Activated CD4-positive, alpha-beta T cell treated with anti-CD3 and anti-CD28 coated beads for 48 hours (primary cell): ENCODE measurements at places on chromosomes 11 and 22.

DNA sequence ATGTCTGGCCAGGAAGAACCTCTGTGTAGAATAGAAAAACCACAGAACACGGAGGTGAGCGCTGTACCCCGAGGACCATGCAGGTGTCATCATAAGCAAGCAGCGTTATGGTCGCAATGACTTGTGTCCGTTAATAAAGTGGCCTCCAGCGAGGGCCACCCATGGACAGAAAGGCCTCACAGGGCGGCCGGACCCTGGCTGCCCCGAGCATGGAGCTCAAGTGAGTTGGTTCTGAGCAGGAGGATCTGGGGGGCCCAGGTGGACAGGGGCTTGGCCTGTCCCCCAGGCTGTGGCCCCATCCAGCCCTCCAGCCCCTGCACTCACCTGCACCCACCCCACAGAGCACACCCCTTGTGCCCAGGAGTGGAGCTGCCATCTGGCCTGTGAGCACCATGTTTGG lies 133.8 kb downstream of the BRD1 start:
- no peak for DNase-seq

GRCh38 chr11:121794671-121795141 lies 321.3 kb downstream of the BLID start:
- DNase-seq, result no peak

DNA sequence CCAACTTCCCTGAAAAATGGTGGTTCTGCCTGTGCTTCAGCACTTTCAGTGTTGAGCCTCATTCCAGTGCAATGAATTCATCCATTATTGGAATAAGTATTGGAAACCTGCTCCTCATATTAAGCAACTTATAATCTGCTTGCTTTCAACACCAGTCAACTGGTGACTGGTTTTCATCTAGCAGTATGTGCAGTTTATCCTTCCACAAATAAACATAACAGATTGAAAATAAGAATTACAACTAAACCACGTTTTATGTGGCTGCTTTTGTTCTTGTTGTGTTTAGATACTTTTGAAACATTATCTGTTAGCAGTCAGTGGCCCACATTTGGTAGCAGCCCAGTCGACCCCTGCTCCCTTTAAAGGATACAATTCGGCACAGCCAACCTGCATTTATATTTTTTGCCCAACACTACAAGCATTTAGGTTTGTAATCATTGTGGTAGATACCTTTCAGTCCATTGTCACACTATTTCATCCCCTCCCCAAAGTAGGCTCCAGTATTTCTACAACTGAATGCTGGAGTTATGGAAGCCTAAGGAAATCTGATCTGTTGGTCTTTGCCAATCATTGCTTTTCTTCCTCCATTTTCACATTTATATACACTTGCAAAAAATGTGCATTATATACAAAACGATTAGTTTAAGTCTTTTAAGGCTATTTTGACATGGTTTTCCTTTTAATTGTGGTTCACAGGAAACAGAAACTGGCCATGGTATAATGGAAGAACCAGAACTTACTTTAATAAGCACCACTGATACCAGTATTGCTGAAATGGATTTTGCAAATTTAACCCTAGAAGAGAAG lies 13.1 kb downstream of the TAF1D start:
- DNase-seq, result no peak

DNA sequence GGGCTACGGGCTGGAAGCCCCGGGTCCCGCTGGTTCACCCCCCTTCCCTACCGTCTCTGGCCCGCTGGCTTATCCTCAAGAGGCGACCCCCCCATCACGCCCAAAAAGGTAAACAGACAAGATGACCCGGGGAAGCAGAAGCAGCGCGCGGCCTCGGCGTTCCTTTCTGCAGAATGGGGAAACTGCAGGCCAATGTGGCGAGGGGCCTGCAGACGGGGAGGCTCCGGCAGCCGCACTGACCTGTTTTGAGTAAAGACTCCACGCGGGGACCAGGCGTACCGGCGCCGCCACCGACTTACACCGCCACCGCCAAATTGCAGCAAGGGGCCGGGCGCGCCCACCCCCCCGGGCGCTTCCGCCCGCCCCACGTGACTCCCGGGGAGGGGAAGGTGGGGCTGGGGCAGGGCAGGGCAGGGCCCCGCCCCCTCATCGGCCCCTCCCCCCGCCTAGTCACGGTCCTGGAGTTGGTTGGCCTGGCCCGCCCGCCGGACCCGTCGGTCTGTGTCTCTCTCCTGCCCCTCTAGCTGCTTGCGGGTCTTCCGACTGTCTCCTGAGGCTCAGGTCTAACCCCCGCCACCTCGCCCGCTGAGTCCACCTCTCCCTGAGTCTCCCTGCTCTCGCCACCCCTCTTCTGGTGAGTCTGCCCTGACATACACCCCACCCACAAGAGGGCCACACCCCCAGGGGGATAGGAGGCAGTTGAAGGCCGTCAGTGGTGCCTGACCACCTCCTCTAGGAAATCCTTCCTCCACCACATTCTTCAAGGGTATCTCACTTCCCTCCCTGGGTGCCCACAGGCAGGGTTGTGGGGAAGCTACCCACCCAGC lies at the start of gene ARAP1:
Gene ARAP1, minus strand, starts transcription at position 321 of the 827 bp plus-strand sequence. CDS start 25,280 bp downstream, outside the sequence.
- peak; percentile 75 for DNase-seq

DNA sequence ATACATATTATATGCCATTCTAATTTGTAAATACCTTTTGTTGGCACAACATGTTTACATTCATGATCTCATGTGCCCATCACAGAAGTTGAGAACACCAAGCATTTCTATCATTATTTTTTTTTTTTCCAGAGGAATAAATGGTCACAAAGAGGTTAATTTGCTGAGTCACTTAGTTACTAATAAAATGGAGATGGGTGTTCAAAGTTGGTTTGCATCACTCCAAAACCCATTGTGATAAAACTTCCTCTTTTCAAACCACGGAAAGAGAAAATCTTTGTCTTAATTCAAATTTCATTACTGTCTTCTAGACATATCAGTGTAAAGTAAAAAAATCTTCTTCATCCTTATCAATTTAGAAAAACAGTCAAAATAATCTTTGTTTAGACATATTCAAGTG lies 636.8 kb upstream of the CCDC179 start:
- no peak for DNase-seq
